ENCODE measurements at places on chromosomes 7 and 10.
A peak's percentile ranks its signal among the peaks of the same experiment; 100 is the strongest.

GRCh38 chr7:97512441-97513207, 219.3 kb upstream of the TAC1 start:
- DNase-seq = no peak

GRCh38 chr7:110418659-110419280, 672.2 kb upstream of the LRRN3 start:
- DNase-seq = no peak

DNA sequence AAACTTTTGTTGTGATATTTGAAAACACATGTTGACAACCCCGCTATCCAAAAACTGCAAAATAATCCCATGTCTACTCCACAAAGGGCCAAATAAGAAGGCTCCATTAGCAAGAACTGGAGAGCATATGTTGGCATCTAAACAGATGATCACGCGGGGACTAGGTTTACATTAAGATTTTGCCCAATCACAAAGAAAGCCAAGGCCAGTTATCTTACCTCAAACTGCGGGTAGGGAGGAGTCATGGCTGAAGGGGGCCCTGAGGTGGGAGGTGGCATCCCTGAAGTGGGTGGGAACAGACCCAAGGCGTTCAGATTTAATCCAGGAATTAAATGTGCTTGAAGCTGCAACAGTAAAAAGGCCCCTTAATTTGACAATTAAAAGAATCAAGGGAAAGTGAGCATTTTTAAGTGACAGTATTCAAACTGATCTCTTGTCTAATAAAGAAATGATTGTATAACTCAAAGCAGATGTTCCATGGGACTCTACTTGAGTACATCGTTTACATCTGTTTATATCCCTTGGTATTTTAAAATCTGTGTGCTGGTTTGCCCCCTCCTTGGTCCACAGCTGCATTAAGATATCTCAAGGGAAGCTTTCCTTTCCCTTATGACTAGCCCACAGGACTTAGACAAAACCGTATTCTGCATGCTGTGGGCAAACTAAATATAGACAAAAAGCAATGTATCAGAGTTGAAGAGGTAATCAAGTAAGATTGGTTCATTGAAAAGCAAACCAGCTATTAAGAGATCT, 42.9 kb downstream of the MALSU1 start:
- DNase-seq = no peak

- DNase-seq = no peak
Observed at GRCh38 chr10:79153745-79154144, 85.0 kb downstream of the ZMIZ1 start.

DNA sequence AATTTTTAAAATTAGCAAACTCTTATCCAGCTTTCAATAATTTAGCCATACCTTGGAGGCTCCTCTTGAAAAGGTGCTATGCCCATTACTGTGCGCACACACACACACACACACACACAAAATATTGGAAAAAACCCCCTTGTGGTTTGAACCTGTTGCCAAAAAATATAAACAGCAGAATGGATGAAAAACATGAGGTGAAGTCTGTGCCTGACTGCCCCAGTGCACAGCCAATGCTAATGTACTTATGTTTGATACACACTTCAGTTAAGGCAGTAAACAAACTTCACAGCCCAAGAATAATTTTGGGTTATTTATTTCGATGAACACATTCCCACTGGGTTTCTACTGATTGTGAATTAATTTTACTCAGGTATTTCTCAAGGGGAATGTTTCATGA, 113.2 kb upstream of the SEM1 start:
- no peak for DNase-seq

- DNase-seq = no peak
Observed at GRCh38 chr7:139901901-139902300, 72.8 kb downstream of the TBXAS1 start.

DNA sequence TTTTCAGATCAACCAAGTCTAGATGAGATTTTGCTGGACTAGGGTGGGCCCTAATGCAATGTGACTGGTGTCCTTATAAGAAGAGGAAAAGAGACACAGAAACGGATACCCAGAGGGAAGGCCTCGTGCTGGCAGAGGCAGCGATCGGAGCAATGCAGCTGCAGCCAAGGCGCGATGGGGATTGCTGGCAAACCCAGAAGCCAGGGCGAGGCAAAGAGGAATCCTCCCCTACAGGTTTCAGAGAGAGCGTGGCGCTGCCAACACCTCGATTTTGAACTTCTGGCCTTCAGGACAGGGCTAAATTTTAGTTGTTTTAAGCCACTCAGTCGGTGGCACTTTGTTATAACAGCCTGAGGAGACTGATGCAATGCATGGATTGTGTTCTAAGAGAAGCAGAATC, 157.1 kb upstream of the RHEB start:
- DNase-seq = no peak

- DNase-seq = no peak
Observed at GRCh38 chr7:95788884-95789283, 16.5 kb downstream of the DYNC1I1 start.

GRCh38 chr7:90409667-90410066, 6.4 kb downstream of the CLDN12 start:
- DNase-seq = no peak

DNA sequence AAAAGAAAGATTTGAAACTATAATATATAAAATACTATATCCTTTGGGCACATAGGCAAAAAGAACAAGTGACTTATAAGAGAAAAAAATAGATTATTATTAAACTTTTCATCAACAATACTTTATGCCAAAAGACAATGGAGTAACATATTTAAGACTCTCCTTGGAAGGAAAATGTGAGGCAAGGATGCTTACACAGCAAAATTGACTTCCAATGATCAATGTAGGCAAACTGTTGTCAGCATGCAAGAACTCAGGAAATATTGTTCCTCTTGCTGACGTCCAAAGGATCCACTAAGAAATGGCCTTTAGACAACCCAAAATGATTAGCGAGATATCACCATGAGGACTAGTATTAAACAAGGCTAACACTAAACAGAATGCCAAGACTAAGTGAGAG, 22.9 kb upstream of the LMOD2 start:
- no peak for DNase-seq

DNA sequence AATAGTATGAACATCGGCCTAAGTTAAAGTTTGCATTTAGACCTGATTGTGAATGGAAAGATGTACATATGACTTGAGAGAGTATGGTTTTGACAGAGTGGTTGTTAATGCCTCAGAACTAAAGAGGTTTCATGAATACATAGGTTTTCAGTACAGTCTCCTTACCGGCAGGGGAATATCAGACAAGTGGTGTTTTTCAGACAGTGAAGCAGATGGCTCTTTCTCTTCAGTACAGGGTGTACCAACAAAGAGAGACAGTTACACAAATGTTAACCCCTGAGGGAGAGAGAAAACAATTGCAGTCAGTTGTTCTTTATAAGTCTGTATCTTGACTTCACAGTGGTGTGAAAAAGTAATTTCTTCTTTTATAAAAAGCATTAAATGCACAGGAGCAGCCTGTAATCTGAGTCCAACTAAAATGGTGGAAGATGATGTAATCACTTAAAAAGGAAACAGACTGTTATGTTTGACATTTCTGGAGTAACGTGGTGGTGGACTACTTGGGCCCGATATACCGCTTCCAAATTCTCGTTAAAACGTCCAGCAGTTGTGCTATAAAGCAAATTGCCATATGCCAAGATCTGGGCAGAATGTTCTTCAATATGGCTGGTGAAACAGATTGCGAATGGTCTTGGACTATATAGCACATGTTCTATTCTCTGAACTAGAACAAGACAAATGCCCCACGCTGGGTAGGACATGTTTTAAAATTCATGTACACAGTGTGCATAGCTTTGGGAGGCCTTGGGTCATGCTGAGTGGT, 69.2 kb downstream of the SDK1 start:
- DNase-seq = no peak

DNA sequence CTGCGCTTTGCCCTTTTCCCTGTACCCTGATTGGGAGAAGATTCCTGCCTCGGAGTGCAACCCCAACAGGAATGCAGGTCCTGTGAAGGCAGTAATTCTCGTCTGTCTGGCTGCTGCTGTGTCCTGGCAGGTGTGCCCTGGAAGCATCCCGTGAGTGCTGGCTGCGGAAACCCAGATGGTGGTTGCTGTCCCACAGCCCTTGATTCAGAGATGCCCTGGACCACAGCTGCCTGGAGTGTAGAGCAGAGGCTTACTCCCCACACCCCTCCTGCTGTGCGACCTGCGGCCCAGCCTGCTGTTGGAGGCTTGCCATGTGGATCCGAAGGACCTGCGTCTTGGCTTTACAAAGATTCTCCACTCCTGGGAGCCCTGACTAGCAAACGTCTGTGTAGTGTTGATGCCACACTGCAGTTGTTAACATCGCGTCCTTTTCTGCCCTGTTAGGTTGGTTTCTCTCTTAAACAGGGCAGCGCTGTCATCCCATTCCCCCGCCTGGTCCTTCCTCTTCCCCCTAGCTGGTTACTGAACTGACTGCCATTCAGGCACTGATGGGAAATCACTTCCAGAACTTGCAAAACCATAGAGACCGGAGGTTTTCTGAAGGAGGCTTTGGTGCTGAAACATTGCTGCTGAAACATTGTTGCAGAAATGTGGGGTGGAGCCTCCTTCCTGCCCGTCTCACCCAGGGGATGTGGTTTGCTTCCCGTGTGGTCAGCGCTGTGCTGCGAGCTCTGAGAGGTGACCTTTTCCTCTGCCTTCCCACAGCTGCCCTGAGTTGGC, 53.3 kb downstream of the DNAJB6 start:
- no peak for DNase-seq

GRCh38 chr10:89909752-89910151, 208.4 kb downstream of the KIF20B start:
- DNase-seq = no peak

GRCh38 chr10:101901340-101901739, 57.7 kb upstream of the KCNIP2 start:
- no peak for DNase-seq

DNA sequence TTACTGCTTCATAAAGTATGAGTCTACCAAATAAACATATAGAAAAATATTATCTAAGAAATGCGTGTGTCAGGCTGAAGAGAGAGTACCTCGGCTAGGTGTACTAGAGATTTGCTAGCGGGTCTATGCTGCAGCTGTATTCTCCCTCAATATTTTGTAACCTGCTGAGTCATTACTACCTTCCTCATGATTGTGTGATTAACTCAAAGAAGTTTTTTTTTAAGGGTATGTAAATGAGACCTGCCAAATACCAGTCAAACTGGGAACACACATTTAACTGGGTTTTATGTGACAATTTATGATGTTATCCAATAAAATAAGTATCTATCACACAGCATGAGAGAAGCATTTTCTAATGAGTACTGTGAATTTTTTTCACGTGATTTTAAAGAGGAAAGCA, 180.4 kb downstream of the RNF133 start:
- DNase-seq = no peak

GRCh38 chr7:158055726-158056510, 531.7 kb downstream of the PTPRN2 start:
- DNase-seq = no peak

GRCh38 chr7:112668561-112668960, 121.6 kb downstream of the TMEM168 start:
- no peak for DNase-seq

GRCh38 chr10:85600026-85600743, 766.4 kb downstream of the GRID1 start:
- peak; percentile 67 for DNase-seq

GRCh38 chr7:121073463-121074099, 85.1 kb downstream of the CPED1 start:
- DNase-seq = no peak

- DNase-seq = no peak
Observed at GRCh38 chr10:107232013-107232412, 67.5 kb upstream of the SORCS1 start.

DNA sequence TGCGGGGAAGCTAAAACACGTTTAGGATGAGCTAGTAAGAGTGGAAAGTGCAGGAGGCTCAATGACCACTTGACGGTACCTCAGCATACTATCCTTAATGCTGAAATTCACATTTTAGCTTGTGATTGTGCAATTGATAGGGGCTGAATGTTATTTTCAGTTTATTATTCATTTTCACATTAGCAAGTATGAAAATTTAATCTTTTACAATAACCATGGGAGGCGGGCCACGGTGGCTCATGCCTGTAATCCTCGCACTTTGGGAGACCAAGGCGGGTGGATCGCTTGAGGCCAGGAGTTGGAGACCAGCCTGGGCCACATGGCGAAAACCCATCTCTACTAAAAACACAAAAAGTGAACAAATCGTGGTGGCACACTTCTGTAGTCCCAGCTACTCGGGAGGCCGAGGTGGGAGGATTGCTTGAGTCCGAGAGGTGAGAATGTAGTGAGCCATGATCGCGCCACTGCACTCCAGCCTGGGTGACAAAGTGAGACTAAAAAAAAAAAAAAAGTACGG, 22.0 kb upstream of the ANLN start:
- no peak for DNase-seq

- DNase-seq = peak; percentile 72
Observed at GRCh38 chr10:90871279-90871765, 452 bp upstream of the RPP30 start.

DNA sequence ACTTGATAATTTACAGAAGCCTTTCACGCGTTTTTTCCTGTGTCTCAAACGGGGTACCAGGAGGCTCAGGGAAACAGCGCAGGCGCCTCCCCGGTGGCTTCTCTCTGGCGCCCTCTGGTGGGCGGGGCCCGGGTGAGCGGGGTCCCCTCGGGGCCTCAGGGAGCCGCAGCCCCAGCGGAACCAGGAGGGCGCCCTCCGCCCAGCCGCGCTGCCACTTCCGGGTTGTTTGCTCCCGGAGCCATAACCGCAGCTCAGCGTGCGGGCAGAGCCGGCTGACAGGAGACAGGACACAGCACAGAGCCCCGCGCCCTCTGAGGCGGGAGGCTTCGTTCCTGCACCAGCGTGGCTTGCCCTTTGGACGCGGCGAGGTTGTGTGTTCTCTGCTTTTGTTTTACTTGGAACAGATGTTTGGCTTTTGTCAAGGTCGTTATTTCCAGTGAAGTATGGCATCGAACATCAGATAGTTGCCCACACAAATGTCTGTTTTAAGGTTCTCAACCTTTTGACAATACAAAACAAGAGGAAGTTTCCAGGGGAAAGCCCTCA, 6.9 kb upstream of the CYP2E1 start:
- peak; percentile 67 for DNase-seq

DNA sequence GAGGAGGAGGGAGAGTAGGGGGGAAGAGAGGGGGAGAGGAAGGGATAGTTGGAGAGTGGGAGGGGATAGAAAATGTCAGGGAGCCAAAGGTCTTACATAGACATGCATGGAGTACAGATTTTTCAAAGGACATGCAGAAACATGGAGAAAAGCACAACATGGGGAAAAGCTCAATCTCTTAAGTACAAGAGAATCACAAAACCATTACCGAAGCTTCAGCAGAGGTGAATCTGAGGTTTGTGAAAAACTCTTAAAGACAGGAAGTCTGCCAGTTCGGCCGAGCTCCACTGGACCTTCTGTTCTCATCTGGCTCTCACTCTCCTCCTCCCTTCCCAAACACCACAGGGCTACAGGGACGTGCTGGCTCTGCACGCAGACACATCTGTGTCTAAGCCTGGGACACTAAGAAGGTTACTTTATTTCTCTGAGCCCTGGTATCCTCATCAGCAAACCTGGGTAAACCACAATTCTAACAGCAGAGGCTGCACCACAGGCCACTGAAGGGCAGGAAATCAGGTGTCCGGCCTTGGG, 133.9 kb downstream of the COBL start:
- no peak for DNase-seq
